ENCODE measurements at places on chromosomes 1 and 21.

DNA sequence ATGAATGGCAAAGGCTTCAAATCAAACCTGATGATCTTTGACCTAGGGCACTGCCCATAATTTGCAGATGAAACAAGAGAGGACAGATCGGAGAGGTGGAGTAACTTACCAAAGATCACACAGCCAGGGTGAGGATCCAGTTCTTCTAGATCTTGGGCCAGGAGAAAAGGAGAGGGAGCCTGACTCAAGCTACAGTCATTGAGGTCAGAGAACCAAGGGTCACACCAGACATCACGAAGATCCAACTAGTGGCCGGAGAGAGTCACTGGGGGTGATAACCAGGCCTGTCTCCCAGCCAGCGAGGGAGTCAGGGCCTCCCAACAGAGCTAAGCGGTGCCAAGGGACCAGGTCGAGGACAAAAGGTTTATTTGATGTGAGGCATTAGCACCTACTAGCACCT, 115.0 kb downstream of the RIPK4 start:
- DNase-seq = no peak

DNA sequence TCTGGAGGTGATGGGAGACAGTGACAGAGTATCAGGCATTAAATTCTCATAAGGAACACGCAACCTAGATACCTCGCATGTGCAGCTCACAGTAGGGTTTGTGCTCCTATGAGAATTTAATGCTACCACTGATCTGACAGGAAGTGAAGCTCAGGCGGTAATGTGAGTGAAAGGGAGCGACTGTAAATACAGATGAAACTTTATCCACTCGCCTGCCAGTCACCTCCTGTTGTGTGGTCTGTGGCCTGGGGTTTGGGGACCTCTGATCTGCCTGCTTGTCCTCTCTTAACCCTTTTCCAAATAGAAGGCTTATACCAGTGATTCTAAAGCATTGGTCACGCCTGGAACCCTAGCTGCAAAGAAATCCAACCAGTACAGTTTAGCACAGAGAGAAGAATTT, 15.3 kb downstream of the GABPA start:
- no peak for DNase-seq

- no peak for DNase-seq
Observed at GRCh38 chr1:48644905-48645605, 131.6 kb downstream of the BEND5 start.

GRCh38 chr1:48710318-48710717, 66.4 kb downstream of the BEND5 start:
- no peak for DNase-seq

DNA sequence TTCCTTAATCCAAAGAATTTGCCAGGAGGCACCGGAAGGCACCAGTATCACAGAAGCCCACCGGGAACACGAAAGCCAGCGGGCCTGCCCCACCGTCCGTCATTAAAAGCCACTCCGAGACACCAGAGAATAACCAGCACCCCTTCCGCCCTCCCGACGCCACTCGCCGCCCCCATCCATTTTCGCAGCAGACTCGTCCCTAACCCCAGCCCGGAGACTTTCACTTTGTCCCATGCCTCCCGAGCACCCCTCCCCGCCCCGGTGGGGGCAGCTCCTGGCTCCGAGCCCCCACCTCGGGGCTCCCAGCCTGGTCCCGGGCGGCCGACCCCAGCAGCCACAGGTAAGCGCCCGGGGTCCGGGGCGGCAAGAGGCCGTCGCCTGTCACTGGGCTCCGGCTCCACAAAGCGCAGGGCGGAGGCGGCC, 105.4 kb downstream of the SLC45A1 start:
- no peak for DNase-seq

DNA sequence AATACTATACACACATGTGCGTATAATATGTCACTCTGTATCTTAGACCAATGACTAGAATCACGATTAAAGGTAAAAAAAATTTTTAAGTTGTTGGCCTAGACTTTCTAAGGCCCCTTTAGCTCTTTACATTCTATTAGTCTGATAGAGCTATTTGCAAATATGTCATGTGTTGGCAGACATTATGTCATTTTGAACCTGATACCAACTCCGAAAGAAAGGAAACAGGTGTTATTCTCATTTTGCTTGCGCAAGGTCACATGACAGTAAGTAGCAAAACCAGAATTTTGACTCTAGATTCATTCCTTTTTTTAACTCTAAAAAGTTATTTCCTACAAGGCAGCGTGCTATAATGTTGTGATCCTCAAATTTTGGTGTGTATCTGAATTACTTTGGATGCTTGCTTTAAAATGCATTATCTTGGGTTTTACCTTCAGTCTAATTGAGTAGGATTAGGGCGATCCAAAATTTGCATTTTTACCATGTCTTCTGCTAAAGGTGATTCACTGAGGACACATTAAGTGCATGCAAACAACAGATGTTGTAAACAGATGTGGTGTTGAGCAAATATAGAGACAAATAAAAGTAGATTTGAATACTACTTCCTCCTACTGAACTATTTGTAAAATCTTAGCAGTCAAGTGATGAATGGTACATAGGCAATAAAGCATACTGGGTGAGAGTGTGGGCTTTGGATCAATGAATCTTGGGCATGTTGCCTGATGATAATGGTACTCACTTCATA, 63.5 kb upstream of the KIAA1614 start:
- DNase-seq = no peak

GRCh38 chr1:18012686-18013085, 94.9 kb upstream of the IGSF21 start:
- no peak for DNase-seq

DNA sequence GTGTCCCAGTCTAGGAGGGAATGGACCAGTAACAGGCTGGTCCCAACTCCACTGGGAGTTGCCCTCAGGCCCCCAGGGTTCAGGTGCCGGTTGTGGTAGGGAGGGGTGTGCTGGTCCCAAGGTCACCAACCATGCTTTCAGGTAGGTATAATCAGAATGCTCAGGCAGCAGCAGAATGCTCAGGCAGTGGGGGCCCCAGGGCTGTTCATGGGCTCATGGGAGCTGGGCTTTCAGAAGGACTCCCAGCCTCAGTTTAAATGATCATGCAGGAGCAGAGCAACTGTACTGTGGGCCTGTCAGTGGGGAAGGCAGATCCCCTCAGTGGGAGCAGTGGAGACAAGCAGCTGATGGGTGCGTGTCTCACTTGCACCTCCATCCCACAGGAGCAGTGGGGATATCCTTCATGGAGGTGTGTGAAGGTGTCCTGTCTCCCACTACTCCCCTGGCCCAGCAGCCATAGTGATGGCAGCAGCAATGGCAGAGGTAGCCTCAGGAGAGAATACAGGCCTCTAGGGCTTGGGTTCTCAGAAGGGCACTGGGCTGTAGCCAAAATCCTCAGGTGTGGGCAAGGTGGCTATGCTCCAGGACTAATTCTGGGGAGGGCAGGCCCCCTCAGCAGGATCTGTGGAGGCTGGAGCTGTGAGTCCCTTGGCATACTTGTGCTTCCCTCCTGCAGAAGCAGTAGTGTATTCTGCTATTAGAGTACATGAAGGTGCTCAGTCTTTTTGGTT, 917.3 kb upstream of the B3GALT2 start:
- no peak for DNase-seq

- peak; percentile 34 for DNase-seq
Observed at GRCh38 chr1:8351693-8352470, 34.0 kb downstream of the SLC45A1 start.

DNA sequence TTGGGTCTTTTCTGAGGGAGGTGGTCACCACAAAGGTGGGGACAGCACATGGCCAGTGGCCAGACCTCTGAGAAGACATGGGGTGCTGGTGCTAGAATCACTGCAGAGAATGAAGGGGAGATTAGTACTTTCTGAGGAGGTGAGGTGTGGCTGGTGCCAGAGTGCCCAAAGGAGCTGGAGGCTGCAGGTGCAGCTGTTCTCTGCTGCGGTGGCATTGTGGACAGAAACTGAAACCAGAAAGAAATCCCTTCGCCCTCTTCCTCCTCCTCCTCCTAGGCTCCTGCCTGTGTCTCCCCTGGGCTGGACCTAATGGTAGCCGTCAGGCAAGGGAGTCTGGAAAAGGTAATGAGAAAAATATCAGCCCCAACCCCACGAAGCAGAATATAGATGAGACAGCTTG, 261.7 kb downstream of the TM2D1 start:
- DNase-seq = no peak

GRCh38 chr1:211975152-211975941, 60.0 kb downstream of the INTS7 start:
- peak; percentile 64 for DNase-seq

GRCh38 chr21:41813226-41813625, 46.4 kb upstream of the RIPK4 start:
- DNase-seq = no peak

GRCh38 chr1:241532864-241533263, 686 bp downstream of the KMO start:
- no peak for DNase-seq

- peak; percentile 73 for DNase-seq
Observed at GRCh38 chr1:181038399-181038873, 4.7 kb downstream of the MR1 start.

DNA sequence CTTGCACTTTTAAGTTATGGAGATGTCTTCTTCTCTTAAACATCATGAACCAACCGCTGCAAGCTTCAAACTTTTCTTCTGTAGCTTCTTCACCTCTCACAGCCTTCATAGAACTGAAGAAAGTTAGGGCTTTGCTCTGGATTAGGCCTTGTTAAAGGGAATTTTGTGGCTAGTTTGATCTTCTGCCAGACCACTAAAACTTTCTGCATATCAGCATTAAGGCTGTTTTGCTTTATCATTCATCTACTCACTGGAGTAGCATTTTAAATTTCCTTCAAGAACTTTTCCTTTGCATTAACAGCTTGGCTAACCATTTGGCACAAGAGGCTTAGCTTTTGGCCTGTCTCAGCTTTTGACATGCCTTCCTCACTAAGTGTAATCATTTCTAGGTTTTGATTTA, 43.0 kb upstream of the RGL1 start:
- DNase-seq = peak; percentile 61

DNA sequence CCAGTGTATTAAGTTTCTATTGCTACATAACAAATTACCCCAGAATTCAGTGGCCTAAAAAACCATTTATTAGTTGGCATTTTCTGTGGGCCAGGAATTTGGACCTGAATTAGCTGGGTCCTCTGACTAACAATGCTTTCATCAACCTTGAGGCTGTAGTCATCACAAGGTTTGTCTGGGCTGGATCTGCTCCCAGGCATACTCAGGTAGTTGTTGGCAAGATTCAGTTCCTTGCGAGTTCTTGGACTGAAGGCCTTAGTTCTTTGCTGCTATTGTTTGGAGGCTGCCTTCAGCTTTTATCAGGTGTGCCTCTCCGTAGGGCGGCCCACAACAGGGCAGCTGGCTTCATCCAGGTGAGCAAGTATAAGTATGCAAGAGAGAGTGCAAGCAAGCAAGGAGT, 31.4 kb upstream of the DEPDC1 start:
- DNase-seq = no peak

- DNase-seq = no peak
Observed at GRCh38 chr21:42601656-42602055, 51.8 kb upstream of the PDE9A start.

GRCh38 chr1:194176212-194176611, 989.8 kb upstream of the B3GALT2 start:
- DNase-seq = no peak

GRCh38 chr21:44972301-44972814, 32.5 kb downstream of the SLX9 start:
- no peak for DNase-seq

- no peak for DNase-seq
Observed at GRCh38 chr1:62415687-62416086, 21.2 kb upstream of the USP1 start.

- DNase-seq = no peak
Observed at GRCh38 chr1:110583505-110583904, 22.7 kb downstream of the KCNA2 start.

DNA sequence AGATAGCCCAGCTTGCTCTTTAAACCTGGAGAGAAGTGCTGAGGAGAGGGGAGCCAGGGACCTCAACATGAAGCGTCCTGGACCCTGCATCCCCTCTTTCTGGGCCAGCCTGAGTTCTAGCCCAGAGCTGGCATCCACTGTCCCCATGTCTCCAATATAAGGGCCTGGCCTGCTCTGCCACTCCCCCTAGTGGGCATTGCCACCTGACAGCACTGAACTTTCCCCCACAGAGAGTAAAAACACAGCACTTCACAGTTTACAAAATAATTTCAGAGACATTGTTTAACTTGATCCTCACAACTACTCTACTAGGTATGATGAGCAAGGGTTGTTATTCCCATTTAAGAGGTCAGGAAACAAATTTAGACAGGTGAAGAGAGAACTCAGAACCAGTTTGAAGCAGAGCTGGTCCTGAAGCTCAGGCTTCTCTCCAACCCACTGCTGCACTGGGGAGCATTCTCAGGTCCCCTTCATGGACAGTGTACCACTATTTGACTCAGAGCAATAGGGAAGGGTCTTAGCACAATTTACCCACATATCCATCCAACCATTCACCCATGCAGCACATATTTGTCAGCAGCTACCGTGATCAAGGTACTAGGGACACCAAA, 151.2 kb downstream of the DMRTA2 start:
- peak; percentile 26 for DNase-seq

DNA sequence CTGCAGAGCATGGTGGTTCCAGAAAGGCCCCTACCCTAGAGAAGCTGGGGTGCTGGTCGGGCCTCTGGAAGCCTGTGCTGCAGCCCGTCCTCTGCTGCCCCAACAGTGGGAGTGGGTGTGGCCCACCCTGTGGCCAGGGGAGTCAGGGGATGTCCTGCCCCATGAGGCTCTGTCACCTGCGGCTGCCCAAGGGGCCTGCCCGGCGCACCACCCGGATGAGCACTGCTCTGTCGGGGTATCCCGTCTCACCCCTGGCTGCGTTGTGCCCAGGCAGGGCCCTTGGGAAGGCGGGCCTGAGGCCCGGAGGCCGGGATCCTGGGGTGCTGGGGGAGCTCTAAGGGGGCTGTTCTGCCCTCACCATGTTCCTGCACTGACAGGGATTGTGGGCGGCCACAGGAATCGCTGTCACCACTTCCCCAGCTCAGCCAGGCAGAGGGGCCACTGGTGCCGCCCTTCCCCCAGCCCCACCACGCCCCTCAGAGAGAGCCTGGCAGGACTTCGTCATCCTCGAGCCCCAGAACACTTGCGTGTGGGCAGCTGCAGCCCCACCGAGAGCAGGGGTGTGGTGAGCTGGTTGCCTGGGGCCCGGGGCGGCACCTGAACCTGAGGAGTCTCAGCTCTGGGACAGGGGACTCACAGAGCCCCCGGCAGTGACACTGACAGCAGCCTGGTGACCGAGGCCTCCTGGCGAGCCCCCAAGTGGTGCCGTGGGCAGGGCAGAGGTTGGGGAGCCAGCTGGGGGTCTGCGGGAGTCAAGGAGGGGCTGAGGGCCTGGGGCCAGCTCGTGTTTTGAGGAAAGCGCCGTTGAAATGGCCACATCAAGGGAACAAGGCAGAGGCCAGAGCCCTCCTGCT, 20.2 kb downstream of the PANK4 start:
- DNase-seq = no peak

- no peak for DNase-seq
Observed at GRCh38 chr1:12376236-12377045, 146.6 kb downstream of the VPS13D start.

- no peak for DNase-seq
Observed at GRCh38 chr1:196546272-196547111, 61.7 kb downstream of the KCNT2 start.

DNA sequence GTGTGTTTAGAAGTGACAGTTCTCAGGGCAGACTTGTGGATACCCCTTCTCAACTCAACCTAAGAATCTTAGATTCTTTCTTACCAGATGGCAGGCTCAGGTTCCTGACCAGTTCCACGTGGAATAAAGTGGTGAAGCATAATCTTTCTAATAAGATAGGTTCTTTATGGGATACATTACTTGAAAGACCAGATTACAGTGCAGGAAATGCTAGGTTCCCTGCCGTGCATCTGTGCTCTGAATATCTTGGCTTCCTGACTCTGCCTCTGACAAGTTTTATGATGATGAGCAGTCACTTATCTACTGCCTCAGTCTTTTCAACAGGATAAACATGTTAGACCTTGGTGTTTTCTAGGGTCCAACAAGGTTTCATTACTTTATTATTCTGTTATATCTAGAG, 207.9 kb upstream of the CACYBP start:
- no peak for DNase-seq

All from fibroblast of skin of scalp (primary cell).